Kidney (tissue), 22 donors: ENCODE measurements at places on chromosomes 7 and 10. TPM values are rescaled to one million over a fixed set of nuclear protein-coding genes. Genes with fewer than 3 reads are reported as not detected.

ALOX5 gene
- 58.1 TPM for total RNA-seq

DNA sequence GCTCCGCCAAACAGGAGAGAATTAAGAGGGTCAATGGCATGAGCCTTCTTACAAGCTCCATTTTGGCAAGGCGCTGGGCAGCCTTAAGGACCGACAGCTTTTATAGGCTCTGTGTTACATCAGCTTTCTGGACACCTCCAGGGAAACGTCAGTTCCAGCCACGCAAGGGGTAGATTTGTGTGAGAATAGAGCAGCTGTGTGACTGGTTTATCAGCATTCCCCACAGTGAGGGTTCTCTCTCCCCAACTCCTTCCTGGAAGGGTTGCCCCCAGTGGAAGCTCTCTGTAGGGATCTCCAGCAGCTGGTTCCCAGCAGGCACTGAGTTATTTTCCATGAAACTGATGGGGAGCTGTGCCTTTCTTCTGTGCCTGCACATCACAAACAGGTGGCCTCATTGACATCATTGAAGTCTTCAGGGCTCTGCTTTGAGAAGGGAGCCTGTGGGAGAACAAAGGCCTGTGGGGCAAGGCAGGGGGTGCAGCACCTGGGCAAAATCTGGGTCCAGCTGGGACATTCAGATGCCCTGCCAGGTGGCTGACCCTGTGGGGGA, at the start of gene CUZD1:
CUZD1 (minus strand) TSS at position 75 of the 550 bp plus-strand sequence; CDS start at position 61, 14 bp downstream.
- no peak within 1 kb of the TSS for H3K27ac ChIP-seq
- DNase-seq: no peak
- no peaks in the 10 kb centered on the region for H3K27me3 ChIP-seq
- H3K36me3 ChIP-seq: no peaks in the 10 kb centered on the region
- no peaks in the 10 kb centered on the region for H3K4me1 ChIP-seq

DNA sequence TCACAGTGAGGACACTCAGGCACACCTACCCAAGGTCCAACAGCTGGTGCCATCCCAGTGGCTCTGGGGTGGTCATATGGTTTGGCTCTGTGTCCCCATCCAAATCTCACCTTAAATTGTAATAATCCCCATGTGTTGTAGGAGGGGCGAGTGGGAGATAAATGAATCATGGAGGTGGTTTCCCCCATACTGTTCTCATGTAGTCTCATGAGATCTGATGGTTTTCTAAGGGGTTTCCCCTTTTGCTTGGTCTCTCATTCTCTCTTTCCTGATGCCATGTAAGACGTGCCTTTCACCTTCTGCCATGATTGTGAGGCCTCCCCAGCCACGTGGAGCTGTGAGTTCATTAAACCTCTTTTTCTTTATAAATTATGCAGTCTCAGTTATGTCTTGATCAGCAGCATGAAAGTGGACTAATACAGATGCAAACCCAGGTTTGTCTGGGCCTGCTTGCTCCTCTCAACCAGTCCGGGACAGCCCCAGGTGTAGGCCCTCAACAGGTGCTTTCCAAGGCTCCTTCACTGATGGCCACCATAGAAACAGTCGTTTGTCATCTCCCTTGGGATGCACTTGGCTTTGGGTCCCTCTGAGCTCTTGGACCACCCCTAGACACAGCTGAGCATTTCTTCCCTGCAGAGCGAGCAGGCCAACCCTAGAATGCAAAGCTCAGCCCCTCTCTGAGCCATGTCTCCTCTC, 101.3 kb upstream of the CTBP2 start:
- H3K36me3 ChIP-seq: no peaks in the 10 kb centered on the region
- H3K27ac ChIP-seq: no peak overlapping the region
- no peaks in the 10 kb centered on the region for H3K4me1 ChIP-seq
- H3K27me3 ChIP-seq: no peaks in the 10 kb centered on the region
- no peak for DNase-seq

- H3K4me1 ChIP-seq: peaks cover 5% of the 10 kb centered on the region
- H3K27ac ChIP-seq: no peak overlapping the region
- H3K27me3 ChIP-seq: no peaks in the 10 kb centered on the region
- DNase-seq: no peak
- H3K4me3 ChIP-seq: no peak overlapping the region
These were observed 2.7 kb downstream of the CYCS start for GRCh38 chr7:25122373-25122772.

TRIL gene
- total RNA-seq: 6.1 TPM

DNA sequence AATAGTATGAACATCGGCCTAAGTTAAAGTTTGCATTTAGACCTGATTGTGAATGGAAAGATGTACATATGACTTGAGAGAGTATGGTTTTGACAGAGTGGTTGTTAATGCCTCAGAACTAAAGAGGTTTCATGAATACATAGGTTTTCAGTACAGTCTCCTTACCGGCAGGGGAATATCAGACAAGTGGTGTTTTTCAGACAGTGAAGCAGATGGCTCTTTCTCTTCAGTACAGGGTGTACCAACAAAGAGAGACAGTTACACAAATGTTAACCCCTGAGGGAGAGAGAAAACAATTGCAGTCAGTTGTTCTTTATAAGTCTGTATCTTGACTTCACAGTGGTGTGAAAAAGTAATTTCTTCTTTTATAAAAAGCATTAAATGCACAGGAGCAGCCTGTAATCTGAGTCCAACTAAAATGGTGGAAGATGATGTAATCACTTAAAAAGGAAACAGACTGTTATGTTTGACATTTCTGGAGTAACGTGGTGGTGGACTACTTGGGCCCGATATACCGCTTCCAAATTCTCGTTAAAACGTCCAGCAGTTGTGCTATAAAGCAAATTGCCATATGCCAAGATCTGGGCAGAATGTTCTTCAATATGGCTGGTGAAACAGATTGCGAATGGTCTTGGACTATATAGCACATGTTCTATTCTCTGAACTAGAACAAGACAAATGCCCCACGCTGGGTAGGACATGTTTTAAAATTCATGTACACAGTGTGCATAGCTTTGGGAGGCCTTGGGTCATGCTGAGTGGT, 69.2 kb downstream of the SDK1 start:
- DNase-seq: no peak
- no peaks in the 10 kb centered on the region for H3K4me1 ChIP-seq
- H3K4me3 ChIP-seq: no peak overlapping the region
- no peak overlapping the region for H3K27ac ChIP-seq

DNA sequence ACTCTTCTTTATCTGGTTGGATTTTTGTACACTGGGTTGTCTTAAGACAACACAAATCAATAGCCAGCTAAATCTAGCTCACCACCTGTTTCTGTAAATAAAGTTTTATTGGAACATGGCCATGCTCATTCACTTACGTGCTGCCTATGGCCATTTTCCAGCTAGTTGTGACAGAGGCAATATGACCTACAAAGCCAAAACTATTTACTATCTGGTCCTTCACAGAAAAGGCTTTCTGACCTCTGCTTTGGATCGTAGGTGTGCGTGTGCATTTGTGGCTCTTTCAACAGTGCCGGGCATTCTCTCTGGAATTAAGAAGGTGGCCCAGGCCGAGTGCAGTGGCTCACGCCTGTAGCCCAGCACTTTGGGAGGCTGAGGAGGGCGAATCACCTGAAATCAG, 45.5 kb downstream of the NRAP start:
- no peak for DNase-seq
- no peaks in the 10 kb centered on the region for H3K4me1 ChIP-seq
- H3K27ac ChIP-seq: no peak overlapping the region
- H3K27me3 ChIP-seq: no peaks in the 10 kb centered on the region
